Spleen (tissue), 13 donors: ENCODE measurements at places on chromosomes 13 and 19. TPM values are rescaled to one million over a fixed set of nuclear protein-coding genes. Genes with fewer than 3 reads are reported as not detected.

Gene ZNF628
- 1.7 TPM for polyA plus RNA-seq

Gene CALR3
- polyA plus RNA-seq, result 0.08 TPM

Gene ZNF98
- not detected for polyA plus RNA-seq

DNA sequence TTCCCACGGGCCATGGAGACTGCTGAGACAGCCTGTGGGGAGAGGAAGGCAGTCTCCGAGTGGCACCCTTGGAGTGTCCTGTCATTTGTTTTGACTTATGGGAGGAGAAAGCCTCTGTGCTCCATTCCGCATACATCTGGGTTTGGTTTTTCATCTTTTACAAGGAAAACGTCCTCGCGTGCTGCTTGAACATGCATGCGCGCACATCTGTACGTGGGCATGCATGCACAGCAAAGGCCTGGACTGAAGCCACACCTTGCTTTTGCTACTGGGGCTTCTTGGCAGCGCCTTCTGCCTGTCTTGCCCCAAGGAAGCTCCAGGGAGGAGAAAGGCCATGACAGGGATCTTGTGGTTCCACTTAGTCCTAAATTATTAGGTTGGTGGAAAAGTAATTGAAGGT is 44.0 kb downstream of the SUGP2 start:
- no peak for DNase-seq

Gene ATP7B
- 0.32 TPM for polyA plus RNA-seq

- DNase-seq, result no peak
These were observed 7.1 kb upstream of the DHRS12 start for GRCh38 chr13:51811046-51811445.

Gene TM9SF2
- polyA plus RNA-seq, result 34.5 TPM

Gene OR4F17
- not detected for polyA plus RNA-seq

DNA sequence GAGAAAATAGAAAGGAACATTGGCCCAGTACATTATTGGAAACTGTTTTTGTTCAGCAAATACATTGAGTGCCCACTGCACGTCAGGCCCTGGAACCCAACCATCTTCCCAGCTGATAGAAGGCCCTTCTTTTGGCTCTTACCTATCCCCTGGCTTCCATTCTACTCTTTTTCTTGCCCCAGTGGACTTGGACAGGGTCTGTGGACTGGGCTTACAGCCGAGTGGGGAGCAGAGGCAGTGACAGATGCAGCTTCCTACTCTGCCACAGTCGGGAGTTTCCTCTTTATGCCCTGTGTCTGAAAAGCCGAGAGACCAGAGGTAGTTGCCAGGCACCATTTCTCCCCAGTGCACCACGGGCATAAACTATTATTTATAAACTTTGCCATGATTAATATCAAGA is 70.4 kb downstream of the ARHGAP35 start:
- no peak for DNase-seq

DNA sequence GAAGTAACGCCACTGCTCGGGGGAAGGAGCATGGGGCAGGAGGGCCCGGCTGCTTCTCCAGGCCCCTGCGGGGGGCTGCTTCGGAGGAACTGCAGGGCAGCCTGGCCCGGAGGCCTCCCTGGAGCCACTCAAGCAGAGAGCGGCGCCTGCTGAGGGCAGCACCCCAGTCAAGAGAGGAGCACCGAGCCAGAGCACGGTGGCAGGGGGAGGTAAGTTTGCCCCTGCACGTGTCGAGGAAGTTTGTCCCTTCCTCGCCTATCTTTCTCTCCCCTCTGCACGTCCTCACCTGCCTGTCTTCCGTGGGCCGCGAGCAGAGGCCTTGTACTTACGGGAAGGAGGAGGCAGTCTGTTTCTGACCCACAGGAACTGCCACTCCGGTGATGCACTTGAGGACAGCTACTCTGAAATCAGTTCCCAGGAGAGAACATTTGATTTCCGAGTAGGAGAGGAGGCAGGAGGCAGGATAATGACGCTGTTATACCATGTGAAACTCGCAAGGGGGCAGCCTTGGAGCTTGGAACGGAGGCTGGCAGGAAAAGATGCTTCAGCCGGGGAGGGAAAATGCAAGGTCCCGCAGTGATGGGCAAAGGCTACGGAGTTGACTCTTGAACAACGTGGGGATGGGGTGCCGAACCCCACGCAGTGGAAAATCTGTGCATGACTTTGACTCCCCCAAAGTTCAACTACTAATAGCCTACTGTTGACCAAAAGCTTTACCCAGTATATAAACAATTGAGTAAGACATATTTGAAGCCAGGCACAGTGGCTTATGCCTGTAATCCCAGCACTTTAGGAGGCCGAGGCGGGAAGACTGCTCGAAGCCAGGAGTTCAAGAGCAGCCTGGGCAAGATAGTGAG is 5.0 kb downstream of the FFAR1 start:
- DNase-seq, result peak; percentile 90

DNA sequence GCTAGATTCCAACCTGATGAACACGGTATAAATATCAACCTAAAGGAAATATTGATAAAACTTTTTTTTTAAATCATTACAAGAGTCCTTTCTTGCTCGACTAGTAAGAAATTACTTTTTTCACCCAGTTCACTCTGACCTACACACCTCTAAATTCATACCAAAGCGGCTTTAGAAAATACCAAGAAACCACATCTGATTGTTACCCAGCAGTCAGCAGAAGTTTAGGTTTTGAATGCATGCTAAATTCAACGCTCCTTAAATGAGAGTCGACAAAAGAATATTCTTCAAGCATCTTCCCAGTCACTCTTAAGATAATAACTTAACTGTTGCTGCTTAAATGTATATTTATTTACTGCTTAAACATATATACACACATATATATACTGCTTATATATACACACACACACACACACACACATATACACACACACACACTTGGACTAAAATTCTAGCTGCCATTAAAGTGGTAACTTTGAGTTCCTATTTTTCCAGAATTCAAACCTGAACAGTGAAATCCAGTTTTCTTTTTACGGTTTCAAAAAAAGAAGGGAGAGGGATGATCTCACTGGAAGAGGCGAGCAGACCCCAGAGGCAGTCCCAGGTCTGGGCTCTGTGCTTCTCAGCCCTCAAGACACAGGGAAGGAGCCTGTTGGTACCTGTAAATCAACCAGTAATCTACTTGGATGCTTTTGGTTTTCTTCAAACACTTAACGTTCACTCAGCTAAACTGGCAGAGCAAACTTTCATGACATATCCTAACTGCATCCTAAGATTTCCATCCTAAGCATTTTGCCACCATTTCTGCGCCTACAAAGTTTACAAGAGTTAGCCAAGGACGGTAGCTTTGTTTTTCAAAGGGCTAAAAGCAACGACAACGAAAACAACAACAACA is 1.7 kb downstream of the STK24 start:
- no peak for DNase-seq

DNA sequence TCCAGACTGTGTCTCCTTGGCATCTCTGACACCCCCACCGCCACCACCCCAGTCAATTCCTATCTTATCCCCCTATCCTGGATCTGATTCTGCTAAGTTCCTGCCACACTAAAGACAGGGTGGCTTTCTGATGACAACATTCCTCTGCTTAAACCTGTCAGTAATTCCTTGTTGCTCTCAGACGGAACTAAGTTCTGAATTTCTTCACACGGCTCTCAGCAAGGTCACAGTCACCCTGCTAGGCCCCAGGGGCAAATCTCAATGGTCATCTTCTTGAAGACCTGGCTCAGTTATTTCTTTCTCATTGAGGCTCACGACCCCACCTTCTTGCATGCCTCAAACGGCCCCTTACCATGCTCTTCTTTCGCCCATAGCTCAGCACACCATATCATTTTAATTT is 7.6 kb downstream of the ALOX5AP start:
- DNase-seq, result no peak

DNA sequence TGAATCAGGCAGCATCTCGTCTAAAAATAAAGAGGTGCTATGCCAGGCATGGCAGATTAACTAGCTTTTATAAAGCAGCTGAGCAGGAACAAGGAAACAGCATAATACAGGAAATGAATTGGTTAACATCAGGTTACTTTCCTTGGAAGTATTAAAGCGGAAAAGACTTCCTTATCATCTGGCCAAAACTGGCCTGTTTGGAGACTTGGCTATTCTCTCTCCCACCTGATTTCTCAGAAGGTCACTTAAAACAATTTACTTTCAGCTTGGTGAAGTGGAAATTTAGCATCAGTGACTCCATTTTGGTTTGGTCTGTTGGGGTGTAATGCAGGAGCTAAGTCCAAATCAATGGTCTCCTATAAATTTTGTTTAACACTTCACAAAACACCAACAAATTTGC is 191.6 kb downstream of the NUFIP1 start:
- DNase-seq, result no peak
